ENCODE measurements at places on chromosomes 5 and 9. TPM values are rescaled to one million over a fixed set of nuclear protein-coding genes. Genes with fewer than 3 reads are reported as not detected.
A peak's percentile ranks its signal among the peaks of the same experiment; 100 is the strongest.

FGF1 gene
- total RNA-seq, result 0.77 TPM

SPATA31A3 gene
- not detected for total RNA-seq

MYORG gene
- total RNA-seq, result 0.83 TPM

PCDHGB2 gene
- 4.6 TPM for total RNA-seq

SEMA5A gene
- 17.7 TPM for total RNA-seq

ST8SIA4 gene
- 0.26 TPM for total RNA-seq

IER5L gene
- 71.5 TPM for total RNA-seq

AHRR gene
- total RNA-seq, result 6.2 TPM

LCN15 gene
- not detected for total RNA-seq

PCDHGB5 gene
- 17.5 TPM for total RNA-seq

TLX3 gene
- total RNA-seq, result not detected

TMC1 gene
- not detected for total RNA-seq

DNA sequence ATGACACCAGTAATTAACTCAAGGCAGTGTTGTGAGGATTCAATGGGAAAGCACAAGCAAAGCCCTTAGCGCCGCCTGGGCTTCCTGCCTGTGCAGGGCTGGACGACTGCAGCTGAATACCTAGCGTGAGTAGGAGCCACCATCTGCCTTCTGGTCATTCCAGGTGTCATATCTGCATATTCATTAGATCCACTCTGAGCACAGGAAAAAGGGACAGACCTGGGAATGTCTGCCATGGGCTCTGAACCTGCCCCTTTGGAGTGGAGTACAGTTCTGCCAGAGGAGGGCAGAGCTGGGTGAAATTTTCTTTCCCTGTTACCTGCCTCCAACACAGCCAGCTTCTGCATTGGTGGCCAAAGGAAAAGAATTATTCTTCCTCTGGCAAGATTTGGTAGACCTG is 298.8 kb downstream of the NSG2 start:
- no peak for DNase-seq

DNA sequence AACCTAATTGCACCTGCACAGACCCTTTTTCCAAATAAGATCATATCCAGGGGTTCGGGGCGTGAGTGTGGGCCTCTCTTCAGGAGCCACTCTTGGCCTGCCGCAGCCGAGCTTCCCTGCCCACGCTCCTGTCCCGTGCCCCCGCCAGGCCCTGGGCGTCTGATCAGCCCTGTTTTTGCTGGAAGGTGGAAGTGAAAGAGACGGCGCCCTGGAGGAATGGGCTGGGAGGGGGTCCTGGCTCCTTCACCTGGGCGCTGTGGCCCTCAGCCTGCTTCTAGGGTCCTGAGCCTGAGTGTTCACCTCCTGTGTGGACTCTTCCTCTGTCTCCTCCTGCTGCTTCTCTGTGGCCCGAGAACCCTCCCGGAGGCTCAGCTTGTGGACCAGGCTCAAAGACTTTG is 11.2 kb upstream of the COL5A1 start:
- no peak for DNase-seq

DNA sequence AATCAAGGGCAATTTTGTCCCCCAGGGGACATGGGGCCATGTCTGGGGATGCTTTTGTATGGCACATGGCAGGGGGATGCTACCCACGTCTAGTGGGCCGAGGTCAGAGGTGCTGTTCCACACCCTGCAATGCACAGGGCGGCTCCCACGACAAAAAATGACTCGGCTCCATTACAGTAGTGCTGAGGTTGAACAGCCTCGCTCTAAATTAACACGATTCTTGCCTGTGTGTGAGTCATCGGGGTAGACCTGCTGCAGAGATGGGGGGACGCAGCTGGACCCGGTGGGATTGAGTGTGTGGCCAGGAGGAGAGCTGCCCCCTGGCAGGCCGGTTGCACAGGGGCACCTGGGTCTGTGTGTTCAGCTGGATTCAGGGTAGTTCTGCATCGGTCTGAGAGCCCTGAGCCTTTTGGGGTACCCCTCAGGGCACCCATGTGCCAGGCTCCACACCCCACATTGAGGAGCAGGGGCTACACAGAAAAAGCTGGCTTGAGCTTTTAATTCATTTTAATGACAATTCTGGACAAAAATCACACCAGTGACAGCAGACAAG is 20.0 kb upstream of the COL5A1 start:
- DNase-seq, result no peak

- DNase-seq, result no peak
These were observed 69.4 kb upstream of the CD180 start for GRCh38 chr5:67265951-67266350.

- DNase-seq, result peak; percentile 67
These were observed 10.0 kb downstream of the ZSWIM6 start for GRCh38 chr5:61342071-61342501.

GRCh38 chr5:89983216-89983615 is 426.3 kb downstream of the CETN3 start:
- no peak for DNase-seq

DNA sequence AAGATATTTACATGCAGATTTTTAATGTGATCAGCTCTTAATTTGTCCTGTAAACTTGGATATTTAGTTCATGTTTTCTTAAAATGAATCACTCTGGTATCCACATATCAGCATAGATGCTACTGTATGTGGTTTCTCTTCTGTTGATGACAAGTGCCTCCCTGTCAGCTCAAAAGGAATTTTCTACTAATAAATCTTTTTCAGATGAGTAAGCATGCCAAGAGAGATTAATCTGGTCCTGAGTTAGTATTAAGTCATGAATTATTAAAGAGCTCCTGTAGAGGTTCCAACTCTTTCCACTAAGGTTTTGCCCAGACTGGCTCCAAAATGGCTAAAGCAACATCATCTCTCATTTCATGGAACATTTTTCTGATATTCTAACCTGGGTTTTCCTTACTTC is 129.2 kb downstream of the GOLPH3 start:
- DNase-seq, result peak; percentile 91

DNA sequence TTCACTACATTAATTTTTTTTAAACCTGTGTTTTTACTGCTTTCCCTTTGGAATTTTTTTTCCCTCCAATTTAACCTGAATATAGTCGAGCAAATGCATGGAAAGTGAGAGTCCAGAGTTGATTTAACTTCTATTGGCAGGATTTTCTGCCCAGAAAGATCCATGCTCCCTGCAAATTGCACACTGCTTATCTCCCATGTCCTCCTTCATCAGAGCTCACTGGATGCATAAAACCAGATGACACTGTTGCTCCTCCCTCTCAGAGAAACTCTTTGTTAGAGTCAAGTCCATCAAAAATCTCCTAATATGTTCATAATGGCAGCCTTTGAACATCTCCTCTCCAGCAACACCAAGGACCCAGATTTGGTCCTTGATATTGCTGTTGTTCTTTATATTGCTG is 297.0 kb upstream of the SLC24A2 start:
- no peak for DNase-seq

GRCh38 chr9:33437205-33437604 is 10.2 kb downstream of the AQP3 start:
- DNase-seq, result no peak

GRCh38 chr5:179287631-179288030 is 57.6 kb downstream of the ADAMTS2 start:
- no peak for DNase-seq

- DNase-seq, result peak; percentile 40
These were observed 437.8 kb downstream of the ARHGEF28 start for GRCh38 chr5:74063821-74064220.

- DNase-seq, result no peak
These were observed 69.4 kb downstream of the FRMD3 start for GRCh38 chr9:83468821-83469220.

- no peak for DNase-seq
These were observed 271.9 kb upstream of the ADAMTS16 start for GRCh38 chr5:4868140-4868735.

DNA sequence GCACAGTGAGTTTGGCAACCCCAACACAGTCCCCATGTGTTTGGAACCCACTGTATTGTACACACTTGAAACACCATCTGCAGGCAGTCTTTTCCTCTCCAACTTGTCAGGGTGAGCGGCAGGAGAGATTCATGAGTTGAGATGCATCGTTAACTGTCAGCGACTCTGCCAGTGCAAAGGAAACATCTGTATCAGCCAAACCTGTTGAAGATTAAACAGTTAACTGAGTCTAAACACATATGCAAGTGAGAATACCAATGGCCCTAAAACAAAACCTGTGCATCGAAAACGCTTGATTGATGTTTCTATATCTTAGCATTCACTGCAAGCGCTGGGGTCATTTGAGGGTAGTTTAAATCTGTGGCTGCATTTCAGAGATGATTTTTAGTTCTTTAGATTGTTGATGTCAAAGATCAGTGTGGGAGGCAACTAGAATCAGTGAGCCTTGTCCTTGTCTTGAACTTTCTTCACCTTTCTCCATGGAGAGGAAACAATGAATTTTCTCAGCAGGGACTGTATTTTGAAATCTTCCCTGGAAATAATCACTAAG is 41.3 kb upstream of the PAM start:
- DNase-seq, result no peak

DNA sequence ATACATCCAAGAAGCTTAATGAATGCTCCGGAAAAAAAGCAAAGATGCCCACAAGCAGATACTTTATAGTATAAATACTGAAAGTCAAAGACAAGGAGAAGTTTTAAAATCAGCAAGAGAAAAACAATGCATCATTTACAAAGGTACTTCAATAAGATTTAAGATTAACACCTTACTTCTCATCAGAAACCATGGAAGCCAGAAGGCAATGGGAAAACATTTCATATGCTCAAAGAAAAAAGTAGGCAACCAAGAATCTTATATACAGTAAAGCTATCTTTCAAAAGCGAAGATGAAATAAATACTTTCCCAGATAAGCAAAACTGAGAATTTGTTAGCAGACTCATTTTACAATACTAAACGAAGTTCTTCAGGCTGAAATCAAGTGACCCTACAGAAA is 51.1 kb downstream of the ABHD17B start:
- no peak for DNase-seq

DNA sequence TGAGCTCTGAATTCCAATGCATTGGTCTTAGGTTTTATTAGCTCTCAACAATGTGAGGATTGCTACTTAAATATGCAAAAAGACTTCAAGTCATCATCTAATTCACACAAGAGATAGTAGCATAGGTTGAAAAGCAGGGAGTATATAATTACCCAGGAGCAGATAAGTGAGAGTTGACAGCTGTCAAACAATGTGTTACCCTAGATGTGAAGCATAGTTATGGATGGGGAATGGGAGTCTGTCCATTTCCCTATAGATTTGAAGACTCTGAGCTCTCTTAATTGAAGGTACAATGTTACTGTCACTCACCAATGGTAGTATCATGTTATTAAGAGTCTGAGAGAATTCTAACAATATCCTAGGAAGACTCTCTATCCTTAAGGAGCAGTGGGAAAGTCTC is 160.7 kb downstream of the KCTD16 start:
- no peak for DNase-seq

GRCh38 chr5:114055318-114056184 is 306.3 kb upstream of the KCNN2 start:
- peak; percentile 56 for DNase-seq

DNA sequence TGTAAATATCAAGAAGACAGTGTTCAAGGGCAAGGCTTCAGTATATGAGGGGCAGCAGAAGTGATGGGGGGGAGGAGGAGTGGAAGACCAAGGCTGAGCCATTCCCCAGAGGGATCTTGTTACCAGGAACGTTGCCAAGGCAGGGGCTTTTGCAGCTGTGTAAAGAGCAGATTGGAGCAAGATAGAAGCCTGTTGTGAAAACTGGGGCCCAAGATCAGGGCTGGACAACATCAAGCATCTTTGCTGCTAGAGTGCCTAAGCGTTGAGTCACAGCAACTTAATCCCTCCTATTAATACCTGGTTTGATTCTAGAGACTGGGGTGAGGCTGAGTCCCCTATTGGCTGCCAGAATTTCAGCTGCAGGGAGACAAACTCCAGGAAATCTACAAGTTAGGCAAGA is 18.4 kb upstream of the ERCC6L2 start:
- DNase-seq, result peak; percentile 80

- DNase-seq, result no peak
These were observed 130.9 kb downstream of the CD180 start for GRCh38 chr5:67065696-67066095.

DNA sequence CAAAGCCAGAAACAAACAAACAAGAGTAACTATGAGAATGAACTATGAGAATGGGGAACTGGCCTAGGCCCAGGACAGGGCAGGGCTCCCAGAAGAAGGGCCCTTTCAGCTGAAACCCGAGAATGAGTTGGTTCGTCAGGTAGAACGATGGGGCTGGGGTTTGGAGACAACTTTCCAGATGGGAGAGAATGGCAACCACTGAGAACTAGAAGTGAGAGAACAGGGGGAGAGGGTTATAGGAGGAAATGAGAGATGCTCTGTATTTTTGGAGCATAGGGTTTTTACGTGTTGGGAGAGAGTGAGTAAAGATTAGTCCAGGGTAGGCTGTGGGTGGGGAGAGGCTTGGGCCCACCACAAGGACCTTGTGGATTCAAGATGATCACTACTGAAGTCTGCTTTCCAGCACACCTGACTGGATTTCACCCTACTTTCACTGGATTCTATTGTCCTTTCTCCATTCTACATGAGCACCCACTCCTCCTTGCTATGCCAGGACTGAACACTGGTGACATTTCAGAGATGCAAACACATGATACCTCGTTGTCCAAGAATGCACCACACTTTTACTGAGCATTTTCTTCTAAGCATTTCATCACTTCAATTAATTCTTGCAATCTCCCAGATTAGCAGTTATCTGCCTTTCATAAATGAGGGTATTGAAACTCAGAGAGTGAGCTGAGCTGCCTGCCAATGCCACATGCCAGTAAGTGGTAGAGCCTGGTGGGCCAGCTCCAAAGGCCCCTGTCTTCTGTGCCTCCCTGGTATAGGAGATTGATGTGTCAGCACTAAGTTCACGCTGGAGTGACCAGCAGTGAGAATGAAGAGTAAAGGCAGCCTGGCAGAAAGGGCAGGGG is 3.2 kb upstream of the TMEM268 start:
- no peak for DNase-seq

DNA sequence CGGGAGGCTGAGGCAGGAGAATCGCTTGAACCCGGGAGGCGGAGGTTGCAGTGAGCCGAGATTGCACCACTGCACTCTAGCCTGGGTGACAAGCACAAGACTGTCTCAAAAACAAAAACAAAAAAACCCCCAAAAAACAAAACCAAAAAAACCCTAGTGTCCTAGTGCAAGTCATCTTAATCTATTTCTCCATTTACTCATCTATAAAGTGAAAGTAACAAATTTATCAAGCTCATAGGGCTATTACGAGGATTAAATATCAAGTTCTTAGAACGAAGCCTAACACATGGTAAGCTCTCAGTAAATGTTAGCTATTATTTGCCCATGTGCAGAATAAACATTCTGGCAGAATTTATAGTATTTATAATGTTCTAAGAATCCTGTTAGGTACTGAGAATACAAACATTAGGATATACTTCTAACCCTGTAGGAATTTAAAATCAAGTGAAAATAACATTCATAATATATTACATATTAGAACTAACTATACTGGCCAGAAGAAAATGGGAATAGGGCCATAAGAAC is 45.0 kb downstream of the GOLPH3 start:
- no peak for DNase-seq

Data from fibroblast of lung (primary cell).